Germinal center (tissue), 1 donor: ENCODE measurements at places on chromosomes 1 and 21.
A peak's percentile ranks its signal among the peaks of the same experiment; 100 is the strongest.

- no peak for DNase-seq
Measured at GRCh38 chr1:77370161-77370560, 88.3 kb downstream of the AK5 start.

- DNase-seq = no peak
Measured at GRCh38 chr1:168455764-168456163, 88.0 kb downstream of the XCL2 start.

- DNase-seq = no peak
Measured at GRCh38 chr1:150002217-150002616, 8.3 kb downstream of the OTUD7B start.

GRCh38 chr1:17393230-17393629 is 21.2 kb downstream of the PADI6 start:
- no peak for DNase-seq

- DNase-seq = no peak
Measured at GRCh38 chr1:58402444-58402843, 144.1 kb downstream of the OMA1 start.

- peak; percentile 3 for DNase-seq
Measured at GRCh38 chr1:194225821-194226220, 1039.4 kb upstream of the B3GALT2 start.

- no peak for DNase-seq
Measured at GRCh38 chr1:158103861-158104522, 76.7 kb upstream of the CD1D start.

DNA sequence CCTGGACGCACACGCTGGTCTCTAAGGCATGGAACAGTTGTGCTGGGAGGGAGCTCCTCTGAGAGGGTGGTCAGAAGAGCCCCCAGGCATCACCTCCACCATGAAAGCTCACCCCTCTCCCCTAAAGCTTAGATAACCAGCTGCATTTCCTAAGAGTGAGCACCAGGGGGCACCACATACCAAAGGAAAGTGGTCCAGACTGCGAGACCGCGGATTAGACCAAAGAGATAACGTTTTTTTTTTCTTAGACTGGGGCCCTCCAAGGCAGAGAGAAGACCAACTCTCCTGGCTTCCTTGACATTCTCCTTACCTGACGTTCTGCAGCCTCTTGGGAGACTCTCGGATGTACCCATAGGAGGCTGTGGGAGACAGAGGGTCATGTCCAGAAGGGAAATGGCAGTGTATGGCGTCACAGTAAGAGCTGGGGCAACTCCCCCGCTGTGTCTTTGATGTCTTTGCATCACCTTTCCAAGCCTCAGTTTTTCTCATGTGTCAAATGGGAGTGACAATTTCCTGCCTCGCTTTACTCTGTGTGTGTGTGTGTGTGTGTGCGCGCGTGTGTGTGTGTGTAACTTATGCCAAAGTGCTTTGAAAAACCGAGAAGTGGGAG is 12.3 kb upstream of the IFNLR1 start:
- DNase-seq = peak; percentile 73

- DNase-seq = no peak
Measured at GRCh38 chr1:43423672-43424550, 29.8 kb downstream of the HYI start.

- DNase-seq = no peak
Measured at GRCh38 chr1:46605232-46605631, 1.2 kb upstream of the MKNK1 start.

DNA sequence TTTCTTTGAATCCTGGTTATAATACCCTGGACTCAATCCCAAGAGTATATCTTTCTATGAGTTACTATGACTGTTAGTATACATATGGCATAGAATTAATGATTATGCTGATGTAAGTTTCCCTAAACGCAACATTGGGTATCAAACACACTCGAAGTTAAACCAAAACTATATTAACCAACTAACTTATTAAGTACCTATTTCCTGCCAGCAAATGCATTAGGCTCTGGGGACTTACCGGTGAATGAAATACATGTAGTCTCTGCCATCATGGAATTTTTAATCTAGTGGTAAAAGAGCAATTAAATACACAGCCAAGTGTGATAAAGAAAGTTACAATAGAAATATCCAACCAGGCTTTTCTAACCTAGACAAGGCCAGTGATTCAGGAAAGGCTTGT is 193.6 kb upstream of the ADGRL2 start:
- no peak for DNase-seq

DNA sequence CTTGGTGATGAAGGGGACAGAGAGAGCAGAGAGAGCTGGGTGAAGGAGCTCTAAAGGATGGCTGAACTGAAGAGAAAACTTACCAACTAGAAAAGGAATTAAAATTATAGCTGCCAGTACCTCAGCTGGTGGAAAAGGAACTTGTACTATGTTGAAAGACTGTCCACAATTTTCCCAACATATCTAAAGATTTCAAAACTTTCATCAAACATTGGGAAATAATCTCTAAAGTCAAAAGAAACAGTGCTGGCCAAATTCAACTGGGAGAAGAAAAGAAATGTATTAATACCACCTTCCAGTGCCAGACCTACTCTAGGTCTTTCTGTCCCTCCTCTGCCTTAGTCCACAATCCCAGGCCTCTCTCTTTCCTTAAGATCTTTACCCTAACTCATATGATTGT is 6.1 kb downstream of the SMG5 start:
- DNase-seq = no peak

- no peak for DNase-seq
Measured at GRCh38 chr1:44049839-44050238, 18.6 kb upstream of the SLC6A9 start.

GRCh38 chr1:6842301-6842700 is 57.0 kb downstream of the CAMTA1 start:
- DNase-seq = no peak

- DNase-seq = no peak
Measured at GRCh38 chr1:43307458-43308158, 6.8 kb downstream of the TIE1 start.

GRCh38 chr21:15837645-15838044 is 107.9 kb downstream of the USP25 start:
- DNase-seq = no peak

DNA sequence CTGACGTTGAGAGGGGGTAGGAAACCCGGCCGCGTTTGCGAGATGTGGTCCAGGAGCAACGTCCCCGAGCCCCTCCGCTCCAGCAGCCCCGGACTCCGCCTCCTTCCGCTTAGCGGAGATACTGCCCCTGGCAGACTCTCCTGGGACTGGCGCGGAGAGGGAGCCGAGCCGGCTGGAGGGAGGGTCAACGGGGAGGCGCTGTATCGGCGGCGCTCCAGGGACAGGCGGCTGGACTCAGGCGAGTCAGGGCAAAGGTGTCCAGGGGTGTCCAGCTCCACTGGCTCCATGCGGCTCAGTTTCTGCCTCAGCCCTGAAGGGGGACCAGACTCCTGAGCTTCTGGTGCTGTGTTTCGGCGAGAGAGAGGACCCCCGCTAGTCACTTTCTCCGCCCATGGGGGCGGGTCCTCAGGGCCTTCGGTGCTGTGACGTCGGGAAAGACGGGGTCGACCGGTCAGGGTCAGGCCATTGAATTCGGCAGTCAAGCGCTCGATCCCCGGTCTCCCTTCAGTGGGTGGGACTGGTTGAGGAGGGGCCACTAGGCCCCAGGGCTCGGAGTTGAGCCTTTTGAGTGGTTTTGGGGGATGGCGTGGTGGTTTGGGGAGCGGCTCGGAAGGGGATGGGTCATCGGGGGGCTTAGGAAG is 2.8 kb upstream of the LIX1L start:
- peak; percentile 73 for DNase-seq

DNA sequence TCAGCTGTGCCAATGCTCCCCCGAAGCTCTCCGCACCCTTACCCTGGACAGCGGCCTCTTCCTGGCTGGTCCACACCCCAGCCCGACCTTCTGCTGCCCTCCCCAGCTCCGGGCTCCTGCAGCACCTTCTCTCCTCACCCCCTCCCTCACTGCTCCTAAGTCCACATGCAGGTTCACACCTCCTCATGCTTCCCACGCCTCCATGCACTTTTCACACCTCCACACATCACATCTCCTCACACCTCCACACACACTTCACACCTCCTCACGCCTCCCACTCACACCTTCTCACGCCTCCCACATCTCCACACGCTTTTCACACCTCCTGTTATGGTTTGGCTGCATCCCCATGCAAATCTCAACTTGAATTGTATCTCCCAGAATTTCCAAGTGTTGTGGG is 18.9 kb downstream of the GPR137B start:
- DNase-seq = no peak

DNA sequence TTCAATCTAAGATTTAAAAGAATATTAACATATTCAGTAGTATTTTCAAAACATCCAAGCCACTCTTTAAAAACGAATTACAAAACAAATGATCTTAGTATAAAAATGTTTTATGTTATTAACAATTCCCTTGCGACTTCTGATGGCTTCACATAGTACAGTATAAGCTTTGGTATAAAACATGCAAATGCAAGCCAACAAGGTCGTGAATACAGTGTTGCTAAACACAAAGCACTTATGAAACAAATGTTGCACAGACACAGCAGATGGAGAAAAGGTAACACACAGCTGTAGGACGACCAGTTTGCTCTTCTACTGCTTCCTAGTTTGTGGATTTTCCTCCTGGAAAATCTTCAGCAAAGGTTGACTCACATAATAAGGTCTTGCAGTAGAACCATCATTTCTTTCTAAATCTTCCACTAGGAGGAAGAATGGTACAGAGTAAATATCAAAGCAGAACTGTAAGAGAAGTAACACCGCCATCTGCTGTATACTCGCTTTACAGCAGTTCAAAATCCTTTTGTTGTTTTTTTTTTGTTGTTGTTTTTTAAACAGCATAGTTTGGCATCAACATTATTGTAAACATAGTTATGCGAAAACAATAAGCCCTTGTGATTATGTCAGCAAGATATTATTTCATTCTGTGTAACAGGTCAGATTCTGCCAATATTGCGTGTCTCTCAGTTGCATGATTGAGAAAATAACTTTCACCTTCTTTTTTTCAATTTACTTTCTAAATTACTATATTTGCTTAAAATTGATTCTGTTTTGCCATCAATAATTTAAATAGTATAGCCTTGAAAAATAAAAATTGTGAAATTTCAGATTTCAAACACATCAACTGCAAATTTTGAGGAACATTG is 69.5 kb downstream of the LHX8 start:
- DNase-seq = peak; percentile 25

GRCh38 chr21:43854773-43855633 is 10.0 kb upstream of the AGPAT3 start:
- peak; percentile 66 for DNase-seq

GRCh38 chr1:110062612-110063011 is 7.9 kb downstream of the ALX3 start:
- DNase-seq = no peak

DNA sequence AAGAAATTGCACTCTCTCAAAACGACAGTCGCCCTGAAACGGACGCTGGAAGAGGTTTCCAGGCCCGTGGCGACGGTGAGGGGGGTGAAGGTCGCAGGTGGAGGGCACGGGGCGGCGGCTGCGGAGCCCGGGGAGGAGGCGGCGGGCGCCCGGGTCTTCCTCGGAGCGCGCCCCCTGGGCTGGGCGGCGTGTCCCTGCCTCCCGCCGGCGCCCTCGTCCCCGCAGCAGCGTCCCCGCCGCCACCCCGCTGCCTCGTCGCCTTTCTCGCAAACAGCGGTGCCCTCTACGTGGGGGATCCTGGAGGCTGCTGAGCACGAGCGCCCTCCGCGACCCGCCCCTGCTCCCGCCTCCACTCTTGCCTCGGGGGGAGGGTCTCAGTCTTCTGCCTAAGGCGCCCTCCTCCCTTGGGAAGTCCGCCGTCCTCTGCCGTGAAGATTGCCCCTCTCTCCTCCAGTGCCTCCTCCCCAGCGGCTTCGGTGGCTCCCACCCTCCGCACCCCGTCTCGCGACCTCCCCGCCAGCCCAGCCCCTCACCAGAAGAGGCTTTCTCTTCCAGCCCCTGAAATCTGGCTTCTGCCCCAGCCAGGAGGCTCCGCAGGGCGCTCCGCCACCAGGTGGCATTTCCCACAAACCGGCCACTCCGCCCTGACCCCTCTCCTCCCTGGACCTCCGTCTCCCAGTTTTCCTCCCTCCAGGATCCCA is 227.4 kb downstream of the SDCCAG8 start:
- peak; percentile 15 for DNase-seq

DNA sequence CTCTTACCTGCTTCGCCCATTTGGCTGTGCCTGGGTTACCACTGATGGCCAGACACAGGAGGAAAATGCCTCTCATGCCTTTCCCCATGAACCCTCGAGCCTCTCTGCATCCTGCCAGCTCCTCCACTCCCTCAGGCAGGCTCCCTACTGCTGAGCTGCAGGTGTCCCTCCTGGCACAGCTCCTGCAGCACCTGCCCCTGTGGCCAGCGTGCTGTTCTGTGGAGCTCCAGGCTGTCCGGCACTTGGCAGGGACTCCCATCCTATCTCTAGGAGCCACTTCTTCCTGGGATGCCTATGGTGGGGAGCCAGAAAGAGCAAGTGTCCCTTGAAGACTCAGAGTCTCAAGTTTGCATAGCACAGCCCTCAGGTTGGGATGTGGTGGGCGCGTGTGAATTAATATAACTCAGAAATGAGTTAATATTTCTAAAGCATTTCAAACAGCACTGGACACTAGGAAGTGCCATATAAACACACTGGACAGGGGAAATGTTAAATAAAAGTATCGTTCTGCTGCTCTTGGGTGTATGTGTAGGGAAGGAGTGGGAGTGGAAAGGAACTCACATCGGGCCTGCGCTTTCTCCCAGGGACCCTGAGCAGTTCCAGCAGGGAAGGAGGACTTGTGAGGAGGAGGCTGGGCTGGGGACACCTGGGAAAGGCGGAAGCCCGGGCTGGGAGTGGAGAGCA is 2.7 kb downstream of the LRRC71 start:
- DNase-seq = no peak

GRCh38 chr1:24969596-24970398 is 39.7 kb upstream of the RUNX3 start:
- no peak for DNase-seq

DNA sequence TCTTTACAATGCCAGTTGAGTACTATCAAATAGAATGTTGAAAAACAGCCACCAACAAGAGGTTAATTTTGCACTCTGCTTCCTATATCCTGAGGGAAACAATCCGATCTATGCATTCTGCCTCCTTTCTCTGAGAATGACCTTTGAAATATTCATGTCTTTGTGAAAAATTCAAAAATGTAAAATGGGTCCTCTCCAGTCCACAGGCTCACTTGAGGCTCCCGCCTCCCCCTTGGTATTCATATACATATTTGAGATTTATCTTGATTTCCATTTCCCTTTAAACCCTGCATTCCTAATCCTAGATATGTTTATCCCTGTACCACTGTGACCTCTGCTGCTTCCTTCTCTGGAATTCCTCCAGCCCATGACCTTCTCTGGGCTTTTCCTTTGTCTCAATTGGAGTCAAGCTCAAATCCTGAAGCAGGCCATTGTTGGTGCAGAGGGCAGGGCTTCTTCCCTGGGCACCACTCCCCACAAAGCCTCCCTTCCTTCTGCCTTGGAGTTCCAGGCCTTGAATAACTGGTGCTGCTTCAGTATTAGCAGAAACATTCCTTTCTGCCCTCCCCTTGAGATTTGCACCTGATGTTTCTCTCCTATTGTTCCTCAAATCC is 296.8 kb downstream of the PBX1 start:
- DNase-seq = no peak

DNA sequence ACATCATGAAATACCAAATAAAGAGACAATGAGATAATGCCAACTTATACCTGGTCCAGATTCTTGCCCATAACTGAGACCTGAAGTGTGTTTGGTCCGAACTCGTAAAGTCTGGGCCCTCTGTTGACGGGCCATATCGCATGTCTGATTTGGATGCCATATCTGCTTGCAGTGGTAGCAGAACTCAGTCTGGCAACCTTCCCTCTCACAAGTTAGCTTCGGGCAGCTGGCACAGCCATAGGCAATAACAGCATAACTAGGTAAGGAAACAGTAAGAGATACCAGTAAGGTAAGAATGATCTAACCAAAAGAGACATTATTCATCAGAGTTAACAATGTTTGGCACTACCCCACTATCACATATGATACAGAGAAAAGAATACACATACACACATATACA is 15.1 kb downstream of the RNF19B start:
- DNase-seq = no peak
